ENCODE measurements at places on chromosomes 3 and 15.

GRCh38 chr15:94470492-94470891, 239.1 kb downstream of the MCTP2 start:
- no peak for DNase-seq

DNA sequence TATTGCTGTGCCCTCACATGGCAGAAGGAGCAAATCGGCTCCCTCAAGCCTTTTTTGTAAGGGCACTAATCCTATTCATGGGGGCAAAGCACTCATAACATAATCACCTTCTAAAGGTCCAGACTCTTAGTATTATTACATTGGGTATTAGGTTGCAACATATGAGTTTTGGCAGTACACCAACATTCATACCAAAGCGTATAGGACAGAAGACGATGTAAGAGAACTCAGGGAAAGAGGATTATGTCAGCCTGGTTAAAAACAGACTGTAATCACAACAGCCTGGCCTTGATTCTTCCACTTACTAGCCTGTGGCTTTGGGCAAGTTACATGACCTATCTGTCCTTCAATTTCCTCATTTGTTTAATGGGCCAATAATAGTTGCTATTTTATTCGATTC, 828.5 kb upstream of the NECTIN3 start:
- no peak for DNase-seq

DNA sequence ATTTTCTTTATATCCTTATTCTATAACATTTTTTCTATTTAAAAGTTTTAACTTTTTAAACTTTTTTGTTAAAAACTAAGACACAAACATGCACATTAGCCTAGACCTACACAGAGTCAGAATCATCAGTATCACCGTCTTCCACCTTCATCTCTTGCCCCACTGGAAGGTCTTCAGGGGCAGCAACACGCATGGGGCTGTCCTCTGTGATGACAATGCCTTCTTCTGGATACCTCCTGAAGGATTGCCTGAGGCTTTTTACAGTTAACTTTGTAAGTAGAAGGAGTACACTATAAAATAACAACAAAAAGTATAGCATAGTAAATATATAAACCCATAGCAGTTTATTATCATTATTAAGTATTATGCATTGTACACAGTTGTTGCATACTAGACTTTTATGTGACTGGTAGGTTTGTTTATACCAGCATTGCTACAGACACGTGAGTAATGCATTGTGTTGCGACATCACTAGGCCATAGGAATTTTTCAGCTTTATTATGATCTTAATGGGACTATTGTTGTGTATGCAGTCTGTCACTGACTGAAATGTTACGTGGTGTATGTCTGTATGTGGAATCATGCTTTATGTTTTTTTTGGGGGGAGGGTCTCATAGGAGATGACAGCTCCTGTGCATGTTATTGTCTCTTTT, 18.2 kb downstream of the ATP1B3 start:
- no peak for DNase-seq

- DNase-seq: no peak
Measured at GRCh38 chr3:39313289-39313688, 16.2 kb upstream of the CCR8 start.

- DNase-seq: no peak
Measured at GRCh38 chr3:49199239-49199899, 28.0 kb downstream of the KLHDC8B start.

DNA sequence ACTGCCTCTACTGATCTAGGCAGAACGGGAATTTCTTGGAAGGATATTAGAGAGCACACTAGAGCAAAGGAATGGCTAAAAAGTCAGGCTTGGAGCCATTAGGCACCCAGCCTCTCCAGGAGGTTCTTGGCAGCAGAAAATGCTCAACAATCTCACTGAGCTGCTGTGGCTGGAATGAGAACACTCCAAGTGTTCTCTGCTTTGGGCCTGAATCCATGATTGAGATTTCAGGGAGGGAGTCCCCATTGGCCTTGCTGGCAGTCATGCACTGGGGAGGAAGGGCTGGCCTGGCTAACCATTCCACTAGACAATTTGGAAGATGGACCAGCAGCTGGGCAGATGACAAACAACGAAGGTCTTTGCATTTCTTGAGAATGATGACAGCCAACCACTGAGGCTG, 362.6 kb downstream of the SHQ1 start:
- DNase-seq: no peak

DNA sequence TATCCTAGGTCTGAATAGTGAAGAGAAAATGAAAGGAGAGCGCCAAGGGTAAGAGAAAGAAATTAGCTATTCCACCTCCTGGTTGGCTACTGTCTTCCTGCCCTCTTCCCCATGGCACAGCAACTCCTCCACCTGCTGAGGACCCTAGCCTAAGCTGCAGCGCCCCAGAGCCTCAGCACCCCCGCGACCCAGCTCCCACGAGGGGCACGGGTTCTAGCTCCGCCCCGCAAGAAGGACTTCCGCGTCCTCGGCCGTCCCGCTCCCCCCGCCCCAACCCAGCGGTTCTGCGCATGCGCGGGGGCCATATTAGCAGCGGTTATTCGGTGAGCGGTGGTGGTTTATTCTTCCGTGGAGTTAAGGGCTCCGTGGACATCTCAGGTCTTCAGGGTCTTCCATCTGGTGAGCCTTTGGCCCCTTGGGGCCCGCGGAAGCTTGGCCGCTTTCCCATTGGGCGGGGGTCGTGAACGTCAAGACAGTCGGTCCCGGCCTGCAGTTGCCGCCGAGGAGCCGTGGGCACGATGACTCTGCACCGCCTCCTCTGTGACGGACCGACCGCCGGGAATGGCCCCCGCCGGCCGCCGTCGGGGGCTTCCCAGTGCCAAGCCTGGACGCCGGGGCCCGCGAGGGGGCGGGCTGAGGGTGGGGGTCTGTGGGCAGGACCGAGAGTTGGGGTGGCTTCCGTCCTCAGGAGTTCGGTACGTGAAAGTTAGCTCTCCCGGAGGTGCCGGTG, at the start of gene PSMA4:
PSMA4 (plus strand) TSS at position 304 of the 730 bp plus-strand sequence. CDS start 1,484 bp downstream, outside the sequence.
- peak; percentile 98 for DNase-seq

- DNase-seq: no peak
Measured at GRCh38 chr15:65629548-65629947, 7.8 kb downstream of the SLC24A1 start.

DNA sequence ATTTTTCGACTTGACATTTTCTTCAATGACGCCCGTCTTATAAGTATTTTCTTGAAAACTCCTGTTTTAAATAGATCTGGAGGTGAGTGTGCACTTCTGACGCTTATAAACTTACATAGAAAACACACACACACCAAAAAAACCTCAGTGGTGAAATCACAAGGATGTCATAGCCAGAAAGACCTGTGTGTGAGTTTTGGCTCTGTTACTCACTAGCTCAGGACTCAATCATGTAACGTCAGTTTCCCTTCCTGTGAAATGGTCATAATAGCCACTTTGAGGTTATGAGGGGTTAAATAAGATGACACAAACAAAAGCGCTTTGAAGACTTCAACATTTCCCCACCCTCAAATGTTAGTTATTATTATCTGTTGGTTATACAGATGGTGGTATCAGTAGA, 1.8 kb downstream of the IL20RB start:
- no peak for DNase-seq

DNA sequence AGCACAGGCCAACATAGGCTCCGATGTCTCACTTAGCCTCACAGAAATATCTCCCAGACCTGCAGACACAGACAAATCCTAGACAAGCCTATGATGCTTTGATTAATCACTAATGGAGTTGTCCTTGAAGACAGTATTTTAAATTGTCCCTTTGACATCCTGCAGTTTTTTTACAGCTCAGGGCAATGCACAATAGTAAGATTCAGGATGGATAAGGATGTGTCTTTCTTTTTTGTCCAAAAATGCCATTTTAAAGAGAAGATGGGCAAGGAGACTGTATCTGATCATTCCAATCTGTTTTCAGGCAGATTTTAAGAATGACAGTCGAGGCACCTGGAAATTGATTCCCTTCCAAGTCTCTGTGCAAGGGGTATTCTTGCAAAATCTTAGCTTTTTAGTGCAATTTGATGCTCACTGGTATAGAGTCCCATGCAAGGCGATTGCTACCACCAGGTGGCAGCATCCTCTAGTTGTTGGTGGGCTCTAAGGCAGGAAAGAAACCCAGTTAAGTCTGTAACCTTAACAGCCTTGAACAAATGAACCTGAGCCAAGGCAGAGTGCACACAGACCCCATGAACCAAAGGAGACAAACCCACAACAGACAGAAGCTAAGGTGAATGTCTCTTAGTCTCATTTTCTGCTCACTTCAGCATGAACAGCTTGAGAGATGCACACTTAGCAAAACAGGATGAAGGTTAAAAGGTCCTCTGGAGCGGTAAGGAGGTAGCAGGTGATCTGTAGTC, 51.2 kb upstream of the MINAR1 start:
- DNase-seq: peak; percentile 66

GRCh38 chr15:90435652-90436337, 47.8 kb downstream of the IQGAP1 start:
- no peak for DNase-seq

GRCh38 chr3:161510510-161511260, 14.1 kb downstream of the OTOL1 start:
- no peak for DNase-seq

DNA sequence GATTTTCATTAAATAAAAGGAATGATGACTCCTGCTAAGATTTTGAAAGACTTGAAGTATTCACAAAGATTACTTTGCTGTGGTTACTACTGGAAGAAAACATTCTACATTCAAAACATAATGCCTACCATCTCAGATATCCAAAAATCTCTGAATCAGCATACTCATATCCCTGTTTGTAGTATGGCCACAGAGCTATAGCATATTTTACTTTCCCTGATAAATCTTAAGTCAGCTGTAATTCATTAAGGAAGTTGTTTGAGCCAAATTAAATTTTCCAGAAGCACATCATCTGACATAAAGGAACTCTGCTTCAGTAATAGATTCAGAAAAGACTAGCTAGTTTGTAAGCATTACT, 942.0 kb downstream of the ROBO1 start:
- DNase-seq: no peak

- DNase-seq: no peak
Measured at GRCh38 chr3:115381573-115381912, 234.5 kb upstream of the ZBTB20 start.

- no peak for DNase-seq
Measured at GRCh38 chr3:177842743-177843734, 645.8 kb upstream of the TBL1XR1 start.

- DNase-seq: no peak
Measured at GRCh38 chr3:117036259-117036799, 326.8 kb downstream of the TUSC7 start.

DNA sequence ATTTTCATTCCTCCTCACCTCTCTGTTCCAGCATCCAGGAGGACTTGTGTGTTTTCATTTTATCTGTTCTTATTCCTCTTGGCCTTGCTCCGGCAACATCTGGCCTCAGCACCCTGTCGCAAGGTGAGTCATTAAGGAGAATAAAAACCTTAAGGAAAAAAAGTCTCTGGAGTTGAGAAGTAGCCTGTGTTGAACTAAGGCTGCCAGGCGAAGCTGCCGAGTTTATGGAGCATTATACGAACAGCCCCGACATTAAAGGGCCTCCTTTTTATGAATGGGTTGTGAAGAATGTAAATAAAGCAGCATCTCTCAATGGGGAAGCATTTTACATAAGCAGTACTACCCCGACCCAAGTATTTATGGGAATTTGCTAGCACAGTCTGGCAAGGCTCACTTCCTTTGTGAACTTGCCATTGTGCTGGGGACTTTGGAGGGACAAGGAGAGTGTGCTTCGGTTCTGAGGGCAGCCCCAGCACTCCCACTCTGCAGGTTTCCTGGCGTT, 4.7 kb downstream of the BAHD1 start:
- no peak for DNase-seq

- no peak for DNase-seq
Measured at GRCh38 chr3:178359728-178360127, 176.5 kb upstream of the KCNMB2 start.

GRCh38 chr3:187274315-187274976, 17.1 kb downstream of the MASP1 start:
- no peak for DNase-seq

DNA sequence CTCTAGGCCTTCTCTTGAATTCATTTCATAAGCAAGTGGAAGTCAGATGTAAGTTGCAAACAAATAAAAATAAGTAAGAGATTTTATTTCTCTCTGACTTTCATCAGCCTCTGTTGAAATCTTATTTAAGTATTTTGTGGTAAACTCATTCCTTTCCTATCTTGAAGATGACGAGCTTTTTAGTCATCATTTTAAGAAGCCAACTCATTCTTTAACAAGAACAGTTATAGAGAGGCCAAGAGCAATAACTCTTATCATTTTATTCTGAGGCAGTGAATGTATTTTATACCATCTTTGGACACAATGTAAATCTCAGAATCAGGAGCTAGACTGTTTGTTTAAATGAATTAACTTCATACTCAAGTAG, 147.5 kb upstream of the MBNL1 start:
- no peak for DNase-seq

GRCh38 chr3:177515786-177516157, 318.5 kb upstream of the TBL1XR1 start:
- DNase-seq: no peak

DNA sequence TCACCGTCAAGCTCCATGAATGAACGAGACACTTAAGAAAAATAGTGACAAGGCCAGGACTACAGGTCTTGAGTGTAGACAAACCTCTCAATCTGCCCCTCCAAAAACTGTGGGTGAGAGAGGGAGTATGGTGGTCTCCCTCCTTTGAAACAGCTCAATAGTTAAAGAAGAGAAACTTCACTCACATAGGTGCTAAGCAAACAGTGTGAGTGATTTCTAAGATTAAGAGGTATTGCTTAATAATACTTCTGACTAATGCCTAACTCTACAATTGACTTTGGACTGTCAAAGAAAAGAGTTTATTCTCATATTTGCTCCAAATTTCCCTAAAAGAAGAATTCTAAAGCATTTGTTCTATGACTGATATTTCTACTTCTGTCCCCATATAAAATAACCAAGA, 17.0 kb upstream of the TMEM108 start:
- no peak for DNase-seq

GRCh38 chr3:118098827-118099226, 935.8 kb downstream of the IGSF11 start:
- DNase-seq: no peak

DNA sequence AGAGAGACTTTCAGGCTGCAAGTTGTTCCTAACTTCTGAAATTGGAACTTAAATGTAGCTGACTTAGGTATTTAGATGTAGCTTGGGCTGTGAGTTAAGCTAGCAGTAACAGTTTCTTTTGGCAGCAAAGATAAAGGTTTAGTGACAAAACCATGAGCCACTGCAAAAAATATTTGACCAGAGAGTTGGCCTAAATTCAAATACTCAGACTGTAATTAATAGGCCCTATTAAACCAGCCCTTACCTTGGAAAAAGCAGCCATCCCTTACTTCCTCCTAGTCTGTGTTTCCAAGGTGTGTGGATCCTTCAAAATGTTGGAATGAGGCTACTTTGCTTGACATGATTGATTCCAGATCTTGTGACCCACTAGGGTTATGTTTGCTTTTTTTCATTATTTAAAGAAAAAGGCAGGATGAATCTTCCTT, 8.2 kb downstream of the TPM1 start:
- DNase-seq: no peak

GRCh38 chr15:68372291-68372811, 59.6 kb downstream of the ITGA11 start:
- DNase-seq: peak; percentile 27

Data from K562 (cell line).